ENCODE measurements at places on chromosomes 3 and 15.

- no peak for DNase-seq
Observed at GRCh38 chr3:11140713-11141104, 13.6 kb upstream of the HRH1 start.

GRCh38 chr3:78689378-78689777 is 1078.4 kb downstream of the ROBO1 start:
- DNase-seq, result no peak

- no peak for DNase-seq
Observed at GRCh38 chr15:47066392-47066791, 650.9 kb upstream of the SEMA6D start.

DNA sequence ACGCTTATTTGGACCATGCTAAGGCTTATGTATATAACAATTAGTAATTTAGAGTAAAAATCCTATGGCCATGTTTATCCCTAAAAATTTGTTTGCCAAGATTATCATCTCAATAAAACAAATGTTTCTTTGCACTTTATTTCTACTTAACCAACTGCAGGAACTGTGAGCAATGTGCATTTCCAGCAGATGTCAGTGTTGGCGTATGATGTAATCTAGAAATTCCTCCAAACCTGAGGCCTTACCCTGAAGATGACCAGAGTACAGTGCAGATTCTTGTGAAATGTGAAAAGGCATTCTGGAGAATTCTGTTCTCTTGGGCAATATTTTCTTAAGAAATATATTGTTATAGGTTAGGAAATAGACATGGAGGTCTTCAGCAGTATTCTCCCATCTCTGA is 205.9 kb downstream of the MBNL1 start:
- no peak for DNase-seq

Measured in CD4-positive, alpha-beta T cell treated with Interferon gamma for 1 hour (primary cell).